ENCODE measurements at places on chromosomes 3 and 15. TPM values are rescaled to one million over a fixed set of nuclear protein-coding genes. Genes with fewer than 3 reads are reported as not detected.

POTEB2 gene
- total RNA-seq = not detected

IQCF5 gene
- not detected for total RNA-seq

MCTP2 gene
- total RNA-seq = 5.4 TPM

EFCAB12 gene
- 6.8 TPM for total RNA-seq

- H3K36me3 ChIP-seq = peaks cover 16% of the 10 kb centered on the region
- no peak overlapping the region for H3K27ac ChIP-seq
- H3K4me3 ChIP-seq = no peak overlapping the region
- no peaks in the 10 kb centered on the region for H3K27me3 ChIP-seq
Observed at GRCh38 chr3:15033103-15033502, 32.0 kb downstream of the MRPS25 start.

DNA sequence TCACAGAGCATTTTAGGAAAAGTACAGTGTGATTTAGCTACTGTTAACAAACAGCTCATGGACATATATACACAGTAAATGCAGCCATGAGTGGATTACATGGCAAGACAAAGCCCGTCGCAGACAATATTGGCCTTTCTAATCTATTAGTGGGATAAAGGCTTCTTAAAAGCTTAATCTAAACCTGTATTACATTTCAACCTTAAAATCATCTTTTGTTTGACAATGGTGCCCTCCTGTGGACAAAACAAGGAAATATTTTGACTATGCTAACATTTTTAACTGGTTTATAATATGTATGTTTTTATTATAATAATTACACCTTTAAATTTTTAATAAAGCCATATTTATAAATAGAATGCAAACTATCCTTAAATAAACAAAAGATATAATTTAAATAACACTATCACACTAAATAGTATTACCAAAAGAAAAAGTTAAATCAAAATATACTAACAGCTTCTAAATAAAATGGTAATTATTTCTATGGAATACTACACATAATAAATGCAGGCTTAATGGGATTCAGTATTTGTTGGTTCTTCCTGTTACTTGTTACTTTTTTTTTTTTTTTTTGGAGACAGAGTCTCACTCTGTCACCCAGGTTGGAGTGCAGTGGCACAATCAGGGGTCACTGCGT, 38.6 kb downstream of the TAFA4 start:
- peaks cover 3% of the 10 kb centered on the region for H3K4me1 ChIP-seq
- H3K27ac ChIP-seq = no peak overlapping the region
- no peaks in the 10 kb centered on the region for H3K36me3 ChIP-seq
- peaks cover 3% of the 10 kb centered on the region for H3K27me3 ChIP-seq

DNA sequence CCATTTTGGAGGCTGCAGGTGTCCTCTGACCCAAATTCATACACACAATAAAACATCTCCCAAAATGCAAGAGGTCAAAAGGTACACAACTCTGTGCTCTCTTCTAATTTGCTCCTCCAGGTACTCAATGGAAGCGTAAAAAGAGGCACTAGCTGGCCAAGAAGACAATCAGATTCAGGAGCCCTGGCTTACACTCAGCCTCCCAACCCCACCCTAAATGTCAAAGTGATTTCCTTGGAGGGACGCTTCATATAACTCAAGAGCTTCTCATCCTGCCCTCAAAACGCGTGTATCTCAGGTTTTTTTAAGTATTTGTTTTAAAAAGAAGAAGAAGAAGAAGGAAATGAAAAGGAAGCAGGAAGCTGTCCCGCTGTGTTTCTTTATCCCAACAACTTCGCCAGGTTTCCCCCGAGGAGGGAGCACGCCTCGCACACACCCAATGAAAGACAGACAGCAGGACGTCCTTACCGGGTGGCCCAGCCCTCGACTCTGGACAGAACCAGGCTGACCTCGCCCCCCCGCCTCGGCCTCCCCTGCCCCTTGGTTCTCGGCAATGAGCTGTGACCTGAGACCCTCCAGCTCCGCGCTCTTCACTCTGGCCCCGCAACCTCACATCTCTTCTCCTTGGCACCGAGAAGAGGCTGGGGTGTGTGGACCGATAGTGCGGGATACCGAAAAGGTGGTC, 620.7 kb upstream of the ZNF385D start:
- H3K36me3 ChIP-seq = no peaks in the 10 kb centered on the region
- H3K27ac ChIP-seq = no peak overlapping the region
- peaks cover 5% of the 10 kb centered on the region for H3K4me1 ChIP-seq
- H3K27me3 ChIP-seq = peaks cover 74% of the 10 kb centered on the region
- no peak for DNase-seq
- H3K4me3 ChIP-seq = peak overlapping the region; percentile 64

- H3K4me1 ChIP-seq = no peaks in the 10 kb centered on the region
Observed at GRCh38 chr3:173371848-173372487, 25.6 kb upstream of the NLGN1 start.

- H3K4me3 ChIP-seq = no peak overlapping the region
- H3K27me3 ChIP-seq = no peaks in the 10 kb centered on the region
- no peaks in the 10 kb centered on the region for H3K4me1 ChIP-seq
Observed at GRCh38 chr3:150635526-150635925, 32.4 kb downstream of the SELENOT start.

DNA sequence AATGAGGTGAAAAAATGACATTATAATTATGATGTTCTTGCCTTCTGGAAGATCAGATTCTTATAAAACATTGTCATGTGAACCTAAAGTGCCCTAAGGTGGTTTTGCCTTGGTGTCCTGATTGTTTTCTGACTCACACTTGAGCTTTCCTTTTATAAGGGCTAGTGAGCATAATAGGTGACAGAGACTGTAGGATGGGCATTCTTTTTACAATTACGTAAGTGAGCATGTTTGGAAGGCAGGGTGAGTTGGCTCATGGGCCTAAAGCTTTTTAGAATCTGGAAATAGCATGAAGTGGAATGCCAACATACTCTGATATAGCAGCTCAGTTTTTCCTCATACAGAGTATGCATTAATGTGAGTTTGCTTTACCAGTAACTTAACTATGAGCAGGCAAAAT, 41.2 kb downstream of the CRYBG3 start:
- H3K27me3 ChIP-seq = no peaks in the 10 kb centered on the region
- H3K27ac ChIP-seq = no peak overlapping the region
- DNase-seq = no peak

DNA sequence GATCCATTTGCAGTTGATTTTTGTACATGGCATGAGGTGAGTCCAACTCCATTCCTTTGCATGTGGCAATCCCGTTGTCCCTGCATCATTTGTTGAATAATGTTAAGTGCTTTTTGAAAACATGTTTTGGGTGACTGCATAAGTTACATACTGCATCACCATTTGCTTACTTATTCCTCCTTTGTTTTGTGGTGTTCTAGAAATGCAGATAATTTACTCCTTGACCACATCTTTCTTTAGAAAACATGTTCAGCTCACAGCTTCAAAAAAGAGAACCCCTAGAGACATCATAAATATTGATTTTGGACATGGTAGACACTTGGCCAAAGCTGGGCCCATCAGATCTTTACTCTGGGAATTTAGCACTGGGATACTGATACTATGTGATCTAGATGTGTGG, 135.3 kb upstream of the DAZL start:
- no peaks in the 10 kb centered on the region for H3K36me3 ChIP-seq
- no peak overlapping the region for H3K27ac ChIP-seq
- DNase-seq = no peak
- no peak overlapping the region for H3K4me3 ChIP-seq

- H3K4me1 ChIP-seq = peaks cover 4% of the 10 kb centered on the region
- no peak for DNase-seq
- no peak overlapping the region for H3K27ac ChIP-seq
- H3K36me3 ChIP-seq = no peaks in the 10 kb centered on the region
Observed at GRCh38 chr3:83320726-83321125, 1559.3 kb upstream of the GBE1 start.

DNA sequence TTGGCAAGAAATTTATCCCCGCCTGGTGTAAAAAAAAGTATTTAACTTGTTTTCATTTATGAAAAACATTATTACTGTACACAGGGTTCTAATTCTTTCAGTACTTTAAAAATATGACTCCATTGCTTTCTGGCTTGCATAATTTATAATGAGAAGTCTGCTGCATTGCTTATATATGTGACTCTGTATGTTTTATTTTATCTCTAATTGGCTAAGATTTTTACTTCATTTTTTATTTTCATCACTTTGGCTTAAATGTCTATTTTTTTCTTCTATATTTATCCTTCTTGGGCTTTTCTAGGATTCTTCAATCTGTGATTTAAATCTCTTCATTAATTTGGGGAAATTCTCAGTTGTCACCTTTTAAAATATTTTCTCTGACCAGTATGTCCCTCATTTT, 636.6 kb upstream of the NR2F2 start:
- DNase-seq = no peak
- no peaks in the 10 kb centered on the region for H3K4me1 ChIP-seq
- H3K27ac ChIP-seq = no peak overlapping the region
- no peaks in the 10 kb centered on the region for H3K27me3 ChIP-seq
- H3K4me3 ChIP-seq = no peak overlapping the region

DNA sequence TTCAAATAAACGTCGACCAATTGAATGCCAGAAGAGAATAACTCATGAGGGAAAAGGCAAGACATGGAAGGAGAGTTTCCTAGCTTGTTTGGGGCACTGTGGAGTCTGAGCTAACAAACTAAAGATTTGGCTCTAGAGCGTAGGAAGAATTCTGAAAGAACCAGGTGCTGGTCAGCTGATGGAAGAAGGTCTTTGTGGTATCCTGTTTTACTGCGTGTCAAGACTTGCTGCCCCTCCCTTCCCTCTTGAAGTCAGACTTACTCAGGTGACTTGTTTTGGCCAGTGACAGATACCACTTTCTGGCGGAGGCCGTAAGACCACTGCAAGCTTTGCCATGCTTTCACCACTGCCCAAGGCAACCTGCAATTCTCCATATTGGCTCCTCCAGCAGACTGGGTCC, 673 bp upstream of the HCLS1 start:
- no peaks in the 10 kb centered on the region for H3K4me1 ChIP-seq
- DNase-seq = no peak
- no peaks in the 10 kb centered on the region for H3K27me3 ChIP-seq
- peaks cover 13% of the 10 kb centered on the region for H3K36me3 ChIP-seq

DNA sequence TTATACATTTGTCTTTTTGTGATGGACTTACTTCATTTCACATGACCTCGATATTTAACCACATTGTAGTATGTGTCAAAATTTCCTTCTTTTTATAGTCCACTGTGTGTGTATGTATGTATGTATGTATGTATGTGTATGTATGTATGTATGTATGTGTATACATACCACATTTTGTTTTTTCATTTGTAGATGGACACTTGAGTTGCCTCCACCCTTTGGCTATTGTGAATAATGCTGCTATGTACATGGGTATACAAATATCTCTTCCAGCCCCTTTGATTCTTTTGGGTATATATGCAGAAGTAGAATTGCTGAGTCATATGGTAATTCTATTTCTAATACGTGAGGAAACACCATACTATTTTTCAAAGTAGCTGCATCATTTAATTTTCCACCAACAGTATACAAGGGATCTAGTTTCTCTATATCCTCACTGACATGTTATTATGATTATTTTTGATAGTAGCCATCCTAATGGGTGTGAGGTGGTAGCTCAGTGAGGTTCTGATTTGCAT, 228.2 kb downstream of the OPA1 start:
- no peaks in the 10 kb centered on the region for H3K27me3 ChIP-seq
- H3K4me1 ChIP-seq = peaks cover 20% of the 10 kb centered on the region
- DNase-seq = no peak
- no peaks in the 10 kb centered on the region for H3K36me3 ChIP-seq
- H3K4me3 ChIP-seq = no peak overlapping the region

DNA sequence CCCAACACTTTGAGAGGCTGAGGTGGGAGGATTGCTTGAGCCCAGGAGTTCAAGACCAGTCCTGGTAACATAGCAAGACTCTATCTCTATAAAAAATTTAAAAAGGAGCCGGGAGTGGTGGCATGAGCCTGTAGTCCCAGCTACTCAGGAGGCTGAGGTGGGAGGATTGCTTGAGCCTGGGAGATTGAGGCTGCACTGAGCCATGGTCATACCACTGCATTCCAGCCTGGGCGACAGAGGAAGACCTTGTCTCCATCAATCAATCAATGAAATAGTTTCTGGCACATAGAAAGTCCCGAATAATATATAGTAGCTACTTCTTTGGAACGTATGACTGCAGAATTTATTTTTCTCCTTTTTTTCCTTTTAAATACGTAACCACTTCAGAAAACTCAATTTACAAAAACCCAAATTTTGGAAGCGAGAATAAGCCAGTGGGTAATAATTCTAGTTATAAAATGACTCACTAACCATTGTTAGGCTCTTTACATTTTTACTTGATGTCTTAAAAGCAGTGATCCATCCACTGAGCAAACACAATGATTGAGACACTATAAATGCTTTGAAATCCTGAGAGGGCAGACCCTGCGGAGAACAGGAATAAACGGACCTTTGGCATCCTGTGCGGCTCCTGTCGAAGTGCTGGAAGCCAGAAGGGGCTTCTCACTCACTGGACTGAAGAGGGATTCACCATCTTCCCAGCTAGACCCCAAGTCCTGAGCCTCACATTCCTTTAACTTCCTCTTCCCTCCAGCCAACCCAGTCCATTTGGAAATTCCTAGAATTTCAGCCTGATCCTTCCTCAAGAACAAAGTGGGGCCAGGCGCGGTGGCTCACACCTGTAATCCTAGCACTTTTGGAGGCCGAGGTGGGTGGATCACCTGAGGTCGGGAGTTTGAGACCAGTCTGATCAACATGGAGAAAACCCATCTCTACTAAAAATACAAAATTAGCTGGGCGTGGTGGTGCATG, 68.4 kb upstream of the MFGE8 start:
- no peaks in the 10 kb centered on the region for H3K36me3 ChIP-seq
- H3K4me1 ChIP-seq = peaks cover 13% of the 10 kb centered on the region
- DNase-seq = no peak

GRCh38 chr3:51637941-51638471, 33.0 kb upstream of the TEX264 start:
- H3K27me3 ChIP-seq = no peaks in the 10 kb centered on the region
- peaks cover 19% of the 10 kb centered on the region for H3K36me3 ChIP-seq
- peak overlapping the region; percentile 78 for H3K27ac ChIP-seq
- no peak overlapping the region for H3K4me3 ChIP-seq

DNA sequence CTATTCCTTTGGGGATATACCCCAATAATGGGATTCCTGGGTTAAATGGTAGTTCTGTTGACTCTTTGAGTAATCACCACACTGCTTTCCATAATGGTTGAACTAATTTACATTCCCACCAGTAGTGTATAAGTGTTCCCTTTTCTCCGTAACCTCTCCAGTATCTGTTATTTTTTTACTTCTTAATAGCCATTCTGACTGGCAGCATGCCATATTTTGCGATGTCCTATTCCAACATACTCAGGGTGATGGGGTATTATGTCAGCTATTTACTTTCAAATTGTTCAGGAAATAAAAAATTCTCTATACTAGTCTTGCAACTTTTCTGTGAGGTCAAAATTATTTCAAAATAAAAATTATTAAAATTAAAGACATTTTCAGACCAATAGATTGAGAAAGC, 9.1 kb upstream of the PARP14 start:
- no peak overlapping the region for H3K4me3 ChIP-seq
- H3K36me3 ChIP-seq = no peaks in the 10 kb centered on the region
- no peak overlapping the region for H3K27ac ChIP-seq
- no peaks in the 10 kb centered on the region for H3K4me1 ChIP-seq
- no peak for DNase-seq
- H3K27me3 ChIP-seq = no peaks in the 10 kb centered on the region
